ENCODE measurements at places on chromosomes 11 and 22.
A peak's percentile ranks its signal among the peaks of the same experiment; 100 is the strongest.

- no peak for DNase-seq
Observed at GRCh38 chr11:34395916-34396550, 38.2 kb upstream of the ABTB2 start.

- no peak for DNase-seq
Observed at GRCh38 chr11:122032317-122032716, 83.7 kb downstream of the BLID start.

- DNase-seq: no peak
Observed at GRCh38 chr11:74905326-74905725, 43.6 kb downstream of the XRRA1 start.

DNA sequence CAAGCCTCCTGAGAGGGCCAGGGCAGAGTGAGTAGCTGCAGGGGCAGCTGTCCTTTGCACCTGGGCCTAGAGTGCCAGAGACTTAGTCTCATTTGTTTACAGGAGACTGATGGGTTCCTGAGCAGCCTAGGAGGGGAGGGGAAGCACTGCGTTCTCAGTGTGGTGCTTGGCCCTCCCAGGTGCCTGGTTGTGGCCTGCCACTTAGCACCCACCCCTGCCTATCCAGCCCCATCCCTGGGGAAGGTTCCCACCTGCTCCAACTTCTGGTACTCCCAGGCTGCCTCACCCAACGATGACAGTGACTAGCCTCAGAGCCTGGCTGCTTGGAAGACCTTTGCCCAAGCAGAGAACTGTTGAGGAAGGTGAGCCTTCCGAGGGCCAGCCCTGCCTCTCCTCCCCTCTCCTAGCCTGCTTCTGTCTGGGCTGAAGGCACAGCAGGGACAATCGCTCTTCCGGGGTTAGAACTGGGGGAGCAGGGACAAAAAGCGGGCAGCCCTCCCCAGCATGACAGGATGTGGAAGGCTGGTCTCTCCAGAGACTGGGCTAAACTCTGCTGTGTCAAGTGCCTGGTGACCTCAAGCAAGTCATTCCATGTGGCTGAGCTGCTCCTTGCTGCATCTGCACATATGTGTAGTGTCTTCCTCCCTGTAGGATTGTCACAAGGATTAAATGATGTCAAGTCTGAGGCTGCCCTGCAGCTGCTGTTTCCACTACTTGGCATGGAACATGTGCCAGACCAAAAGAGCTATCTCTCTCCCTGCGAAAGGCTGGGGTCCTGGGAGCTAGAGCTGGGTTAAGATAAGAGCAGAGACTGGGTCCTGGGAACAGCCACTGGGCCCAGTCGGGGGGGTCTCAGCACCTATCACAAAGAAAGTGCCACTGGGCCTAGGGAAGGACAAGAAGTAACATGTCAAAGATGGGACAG is 9.9 kb downstream of the KCNQ1OT1 start:
- DNase-seq: no peak

DNA sequence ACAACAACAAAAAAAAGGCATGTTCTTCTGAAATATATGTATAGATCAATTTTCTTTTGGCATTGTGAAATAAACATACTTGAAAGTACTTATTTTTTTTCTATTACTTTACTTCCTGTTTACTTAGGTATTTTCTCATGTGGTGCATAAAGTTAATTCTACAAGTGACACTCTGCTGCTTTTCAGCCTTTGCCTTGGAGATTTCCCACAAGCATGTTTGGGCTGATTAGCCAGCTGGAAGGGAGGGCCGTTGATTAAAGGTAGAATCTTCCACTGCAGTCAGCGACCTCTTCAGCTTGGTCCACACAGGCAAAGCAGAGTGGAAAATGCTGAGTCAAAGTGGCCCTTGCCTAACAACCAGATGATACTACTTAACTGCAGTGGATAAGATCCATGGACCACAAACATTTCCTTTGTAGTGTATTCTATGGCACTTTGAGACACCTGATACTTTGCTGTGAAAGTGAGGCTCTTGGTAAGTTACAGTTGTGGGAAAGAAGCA is 176.0 kb downstream of the ARHGAP42 start:
- no peak for DNase-seq

DNA sequence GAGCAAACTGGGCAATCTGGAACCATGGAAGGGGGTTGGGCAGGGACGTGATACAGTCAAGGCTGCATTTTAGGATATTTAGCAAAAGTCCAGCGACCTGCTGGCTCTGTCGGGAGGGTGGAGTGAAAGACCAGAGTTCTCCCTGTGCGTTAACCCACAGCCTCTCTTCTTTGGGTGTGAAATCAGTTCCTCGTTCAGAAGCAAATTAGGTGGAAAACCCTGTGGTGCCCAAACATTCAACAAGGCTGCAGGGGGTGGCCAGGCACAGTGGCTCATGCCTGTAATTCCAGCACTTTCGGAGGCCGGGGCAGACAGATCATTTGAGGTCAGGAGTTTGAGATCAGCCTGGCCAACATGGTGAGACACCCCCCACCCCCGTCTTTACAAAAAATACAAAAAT is 5.9 kb downstream of the TMEM151A start:
- no peak for DNase-seq

DNA sequence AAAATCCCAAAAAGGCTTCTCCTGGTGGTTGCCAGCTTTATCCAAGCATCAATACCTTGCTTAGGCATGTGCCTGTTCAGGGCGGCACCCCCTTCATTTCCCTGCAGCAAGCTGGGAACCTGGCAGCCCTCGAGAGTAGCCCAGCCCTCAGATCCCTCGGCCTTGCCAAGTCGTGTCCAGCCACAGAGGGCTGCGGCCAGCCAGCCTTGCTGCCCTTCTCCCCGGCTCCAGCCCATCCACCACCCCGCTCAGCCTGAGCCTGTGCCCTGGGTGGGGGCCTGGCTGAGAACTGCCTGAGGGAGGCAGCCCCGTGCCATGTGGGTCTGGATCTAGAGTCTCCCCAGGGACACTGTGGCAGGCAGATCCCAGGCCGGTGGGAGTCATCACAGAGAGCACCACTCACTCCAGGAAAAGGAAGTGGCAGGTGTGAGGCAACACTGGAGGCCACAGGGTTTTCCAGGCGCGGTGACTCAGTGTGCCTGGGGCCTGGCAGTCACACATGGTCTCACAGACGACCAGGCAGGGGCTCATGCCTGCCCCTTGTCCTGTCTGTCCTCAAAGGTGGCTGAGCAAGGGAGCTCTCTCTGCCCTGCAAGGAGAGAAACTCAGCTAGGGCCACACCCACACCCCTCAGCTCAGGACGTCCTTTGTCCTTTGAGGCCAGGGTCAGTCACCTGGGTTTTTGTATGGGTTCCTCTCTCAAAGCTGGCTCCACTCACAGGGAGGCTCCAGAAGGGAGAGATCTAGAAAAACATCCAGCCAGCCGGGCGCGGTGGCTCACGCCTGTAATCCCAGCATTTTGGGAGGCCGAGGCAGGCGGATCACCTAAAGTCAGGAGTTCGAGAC is 12.2 kb upstream of the CDC42BPG start:
- peak; percentile 42 for DNase-seq

GRCh38 chr22:19948057-19948760 is 6.6 kb upstream of the TXNRD2 start:
- DNase-seq: no peak

GRCh38 chr11:28110108-28110820 is 2.1 kb downstream of the METTL15 start:
- DNase-seq: peak; percentile 52

Data from stimulated activated CD4-positive, alpha-beta T cell treated with anti-CD3 and anti-CD28 coated beads, Interleukin-4, amount 100 ng/mL, for 4 hours (primary cell).